SJCRH30 (cell line): ENCODE measurements at places on chromosomes 12 and 14. TPM values are rescaled to one million over a fixed set of nuclear protein-coding genes. Genes with fewer than 3 reads are reported as not detected.

- DNase-seq, result no peak
Measured at GRCh38 chr12:9361879-9362326, 153.7 kb upstream of the PZP start.

DNA sequence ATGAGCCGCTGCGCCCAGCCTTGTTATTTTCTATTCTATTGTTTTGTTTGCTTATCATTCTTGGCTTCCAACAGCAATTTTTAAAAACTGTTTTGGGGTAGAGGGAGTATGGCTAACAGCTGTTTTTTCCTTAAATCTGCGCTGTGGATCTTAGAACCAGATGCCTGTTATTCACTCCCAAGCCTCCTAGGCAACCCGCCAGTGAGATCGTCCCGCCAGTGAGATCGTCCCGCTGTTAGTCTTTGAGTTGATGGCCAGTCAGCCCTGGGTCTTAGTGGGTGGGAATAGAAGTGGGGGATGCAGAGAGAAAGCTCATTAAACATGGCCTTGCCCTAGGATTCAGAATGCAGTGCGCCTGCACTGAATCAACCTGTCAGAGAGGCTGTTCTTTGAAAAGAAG is 67.3 kb upstream of the BICD1 start:
- DNase-seq, result no peak

GRCh38 chr12:15274561-15274967 is 47.7 kb upstream of the PTPRO start:
- DNase-seq, result no peak

SLC25A47 gene
- 0.08 TPM in 1 of 2 replicates, not detected in the other for total RNA-seq

GLI1 gene
- 171 and 174 TPM in 2 replicates for total RNA-seq
